ENCODE measurements at places on chromosomes 6 and 20.

DNA sequence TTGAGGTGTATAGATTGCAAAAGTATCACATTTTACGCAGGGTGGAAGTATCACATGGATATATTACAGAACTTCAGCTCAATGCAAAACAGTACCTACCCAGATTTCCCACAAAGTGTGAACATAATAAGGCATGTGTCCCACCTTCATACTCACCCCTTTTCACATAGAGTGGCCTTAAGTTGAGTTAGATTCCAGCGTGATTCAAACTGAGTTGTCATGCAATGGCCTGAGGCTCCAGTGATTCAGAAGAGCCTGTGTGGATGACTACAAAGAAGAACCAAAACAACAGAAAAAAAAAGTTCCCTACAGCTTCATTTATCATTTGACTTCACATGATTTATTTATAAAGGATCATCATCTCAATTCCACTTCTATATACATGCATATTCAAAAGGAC is 309.7 kb downstream of the SLC35F1 start:
- DNase-seq = no peak

DNA sequence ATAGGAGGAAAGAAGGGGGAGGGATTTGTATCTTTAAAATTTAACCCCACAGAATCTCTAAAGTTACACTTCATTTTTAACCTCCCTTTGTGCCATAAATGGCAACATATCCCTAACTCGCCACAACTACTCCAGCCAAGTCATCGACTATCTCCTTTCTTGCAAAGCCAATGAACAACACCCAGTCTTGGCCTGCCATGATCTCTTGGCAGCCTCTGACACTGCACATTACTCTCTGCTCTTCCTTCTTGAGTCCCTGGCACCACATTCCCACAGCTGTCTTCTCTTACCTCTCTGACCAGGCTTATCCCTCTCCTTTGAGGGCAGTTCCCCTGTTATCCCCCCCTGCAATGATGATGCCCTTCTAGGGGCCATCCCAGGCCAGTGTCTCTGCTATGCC is 42.5 kb downstream of the MBOAT1 start:
- DNase-seq = no peak

- no peak for DNase-seq
Observed at GRCh38 chr6:30981942-30982772, 1.4 kb upstream of the MUC21 start.

DNA sequence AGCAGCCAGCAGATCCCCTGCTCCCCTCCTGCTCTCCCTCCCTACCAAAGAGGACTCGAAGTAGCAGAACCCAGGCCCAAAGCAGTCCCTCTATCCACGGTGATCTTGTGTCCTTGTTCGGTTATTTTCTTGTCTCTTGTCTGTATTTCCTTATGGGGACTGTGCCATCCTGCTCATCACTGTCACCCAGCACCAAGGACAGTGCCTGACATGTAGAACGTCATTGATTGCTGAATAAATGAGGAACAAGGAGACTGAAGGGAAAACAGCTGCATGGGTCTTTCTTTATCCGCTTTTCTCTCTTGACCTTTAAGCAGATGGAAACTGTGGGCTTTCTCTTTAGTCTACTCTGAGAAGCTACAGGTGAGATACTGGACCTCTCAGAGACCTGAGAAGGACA is 29.4 kb upstream of the ZNF831 start:
- DNase-seq = no peak

- DNase-seq = no peak
Observed at GRCh38 chr6:73742433-73742832, 46.4 kb downstream of the CD109 start.

- no peak for DNase-seq
Observed at GRCh38 chr20:32036716-32037485, 15.1 kb upstream of the HCK start.

DNA sequence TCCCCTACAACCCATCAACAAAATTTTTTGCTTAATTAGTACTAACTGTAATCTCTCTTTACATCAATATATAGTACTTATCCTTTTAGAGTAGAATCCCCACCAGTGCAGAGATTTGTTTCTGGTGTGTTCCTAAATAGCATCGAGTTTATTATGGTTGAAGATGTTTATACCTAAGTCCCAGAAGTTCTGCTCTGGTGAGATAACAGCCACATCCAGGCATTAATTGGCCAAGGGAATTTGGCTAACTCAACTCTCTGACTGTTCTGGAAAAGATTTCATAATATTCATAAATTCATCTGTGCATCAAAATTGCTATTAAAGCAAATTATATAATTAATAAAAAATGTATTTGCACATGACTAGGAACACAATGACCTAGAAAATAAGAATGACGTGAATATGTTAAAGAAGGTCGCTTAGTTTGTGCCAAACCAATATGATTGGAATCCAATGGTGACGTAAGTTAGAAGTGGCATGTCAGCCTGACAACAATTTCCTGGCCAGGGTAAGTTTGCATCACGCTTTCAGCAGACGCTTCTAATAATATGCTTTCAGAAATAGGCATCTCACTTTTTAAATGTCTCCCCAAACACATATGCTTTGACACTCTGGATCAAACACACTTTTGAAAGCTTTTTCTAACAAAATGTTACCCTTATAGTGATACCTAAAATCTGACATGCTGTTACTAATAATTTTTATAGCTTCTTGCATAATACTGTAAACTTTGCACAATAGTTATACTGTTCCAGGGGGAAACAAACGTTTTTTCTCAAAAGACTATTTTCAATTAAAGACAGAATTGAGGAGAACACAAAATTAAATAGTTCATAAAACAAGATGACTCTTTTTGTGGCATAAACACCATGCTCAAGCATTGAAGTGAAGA is 236.7 kb downstream of the TENT5A start:
- DNase-seq = no peak

DNA sequence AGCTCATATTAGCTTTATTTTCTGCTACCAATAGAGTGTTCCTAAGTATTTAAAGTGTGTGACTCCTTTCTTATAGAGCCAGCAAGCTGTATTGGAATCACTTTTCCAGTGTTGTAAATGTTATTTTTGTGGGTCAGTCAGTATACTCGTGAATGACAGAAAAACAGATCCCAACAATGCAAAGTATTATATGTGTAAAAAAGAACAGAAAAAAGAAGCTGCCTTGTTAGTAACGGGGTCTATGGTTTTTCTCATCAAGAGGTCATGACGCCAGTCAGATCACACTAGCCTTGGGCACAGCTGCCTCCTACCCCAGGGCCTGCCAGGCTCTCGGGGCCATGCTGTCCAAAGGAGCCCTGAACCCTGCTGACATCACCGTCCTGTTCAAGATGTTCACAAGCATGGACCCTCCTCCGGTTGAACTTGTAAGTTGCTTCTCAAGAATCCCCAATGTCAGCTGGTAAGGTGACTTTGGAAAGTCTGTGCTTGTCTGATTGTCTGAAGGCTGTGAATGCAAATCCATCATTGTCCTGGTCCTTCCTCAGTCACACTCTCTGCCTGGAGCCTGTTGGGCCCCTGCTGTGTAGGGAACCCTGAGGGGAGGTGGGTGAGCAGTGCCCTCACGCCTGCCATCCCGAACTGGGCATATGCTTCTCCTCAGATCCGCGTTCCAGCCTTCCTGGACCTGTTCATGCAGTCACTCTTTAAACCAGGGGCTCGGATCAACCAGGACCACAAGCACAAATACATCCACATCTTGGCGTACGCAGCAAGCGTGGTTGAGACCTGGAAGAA is 9.8 kb downstream of the NELFCD start:
- DNase-seq = no peak

- no peak for DNase-seq
Observed at GRCh38 chr6:157608221-157609075, 214.6 kb upstream of the SNX9 start.

DNA sequence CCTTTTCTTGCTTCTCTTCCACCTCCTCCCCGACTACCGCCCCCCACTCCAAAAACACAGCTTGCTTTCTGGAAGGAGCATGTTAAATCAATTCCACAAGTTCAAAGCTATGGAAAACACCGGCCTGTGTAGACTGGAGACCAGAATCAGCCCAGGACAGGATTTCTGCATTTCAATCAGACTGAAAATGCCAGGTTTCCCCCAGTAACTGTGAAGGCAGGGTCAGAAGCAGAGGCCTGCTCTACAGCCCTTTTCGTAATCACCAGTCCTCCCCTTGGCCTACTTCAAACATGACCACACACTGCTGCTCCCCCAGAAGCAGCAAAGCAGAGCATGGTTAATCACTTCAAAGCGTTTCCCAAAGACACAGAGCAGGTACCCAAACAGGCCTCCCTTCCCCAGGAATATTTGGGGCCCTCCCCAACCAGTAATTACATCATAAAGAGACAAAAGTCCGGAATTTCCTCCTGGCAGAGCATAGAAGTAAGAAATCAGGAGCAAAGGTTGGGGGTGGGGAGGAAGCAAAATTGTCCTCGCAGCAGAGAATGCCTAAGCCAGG is 38.4 kb downstream of the ZMYND8 start:
- DNase-seq = no peak

GRCh38 chr6:21918666-21919065 is 325.1 kb downstream of the SOX4 start:
- no peak for DNase-seq

DNA sequence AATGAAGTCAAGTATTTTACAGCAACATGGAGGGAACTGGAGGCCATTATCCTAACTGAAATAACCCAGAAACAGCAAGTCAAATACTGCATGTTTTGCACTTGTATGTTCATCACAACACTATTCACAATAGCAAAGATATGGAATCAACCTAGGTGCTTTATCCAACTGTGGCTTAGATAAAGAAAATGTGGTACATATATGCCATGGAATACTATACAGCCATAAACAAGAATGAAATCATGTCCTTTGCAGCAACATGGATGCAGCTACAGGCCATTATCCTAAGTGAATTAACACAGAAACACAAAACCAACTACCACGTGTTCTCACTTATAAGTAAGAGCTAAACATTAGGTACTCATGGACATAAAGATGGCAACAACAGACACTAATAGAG is 91.5 kb upstream of the E2F3 start:
- DNase-seq = no peak

DNA sequence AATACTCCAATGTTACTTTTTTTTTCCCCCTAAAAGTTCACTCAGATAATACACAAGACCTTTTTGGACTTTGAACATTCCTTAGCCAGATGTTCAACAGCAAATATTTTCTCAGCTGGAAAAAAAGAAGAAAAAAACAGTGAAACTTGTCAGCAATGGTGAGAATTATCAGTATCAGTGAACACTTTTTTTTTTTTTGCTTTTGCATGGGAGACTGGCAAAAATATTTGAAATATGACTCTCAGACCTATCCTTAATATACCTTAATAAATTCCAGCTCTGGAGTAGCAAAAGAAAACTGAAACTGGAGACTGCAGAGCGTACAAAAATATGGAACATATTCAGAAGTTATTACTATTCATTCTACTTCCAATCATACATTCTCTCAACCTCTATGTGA is 92.3 kb downstream of the RFPL4B start:
- DNase-seq = no peak

GRCh38 chr6:148837941-148838340 is 91.1 kb downstream of the UST start:
- DNase-seq = no peak

- no peak for DNase-seq
Observed at GRCh38 chr6:87336367-87336766, 7.3 kb upstream of the GJB7 start.

Data from T-helper 1 cell (primary cell).